ENCODE measurements at places on chromosomes 11 and 22. TPM values are rescaled to one million over a fixed set of nuclear protein-coding genes. Genes with fewer than 3 reads are reported as not detected.

DNA sequence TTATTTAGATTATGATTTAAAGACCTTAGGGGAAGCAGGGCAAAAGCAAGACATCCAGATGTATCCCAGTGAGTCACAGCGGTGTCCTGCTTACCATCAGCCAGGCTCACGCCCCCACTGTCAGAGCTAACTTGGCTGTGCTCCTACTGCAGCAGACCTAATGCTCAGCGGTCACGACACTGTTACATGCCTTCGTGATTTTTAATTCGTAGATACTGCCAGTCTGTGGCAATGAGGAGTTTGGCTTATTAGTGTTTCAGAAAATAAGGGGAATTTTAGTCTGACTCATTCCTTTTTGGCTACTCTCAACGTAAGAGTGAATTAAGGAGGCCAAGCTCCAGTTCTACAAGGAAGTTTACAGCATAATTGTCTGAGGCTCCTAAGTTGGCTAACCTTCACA is 22.7 kb downstream of the EFCAB6 start:
- peak; percentile 89 for DNase-seq
- no peaks in the 10 kb centered on the region for H3K36me3 ChIP-seq

DNA sequence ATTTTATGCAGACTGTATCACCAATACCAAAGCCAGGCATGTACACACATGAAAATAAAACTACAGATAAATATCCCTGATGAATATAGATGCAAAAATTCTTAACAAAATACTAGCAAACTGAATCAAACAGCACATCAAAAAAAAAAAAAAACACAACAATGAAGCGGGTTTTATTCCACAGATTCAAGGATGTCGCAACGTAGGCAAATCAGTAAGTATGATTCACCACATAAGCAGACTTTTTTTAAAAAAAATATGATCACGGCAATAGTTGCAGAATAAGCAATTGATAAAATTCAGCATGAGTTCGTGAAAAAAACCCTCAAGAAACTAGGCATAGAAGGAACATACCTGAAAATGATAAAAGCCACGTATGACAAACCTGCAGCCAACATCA is 21.3 kb downstream of the OR51F1 start:
- no peaks in the 10 kb centered on the region for H3K27me3 ChIP-seq
- no peak for DNase-seq
- no peaks in the 10 kb centered on the region for H3K4me1 ChIP-seq
- no peak overlapping the region for H3K4me3 ChIP-seq

DNA sequence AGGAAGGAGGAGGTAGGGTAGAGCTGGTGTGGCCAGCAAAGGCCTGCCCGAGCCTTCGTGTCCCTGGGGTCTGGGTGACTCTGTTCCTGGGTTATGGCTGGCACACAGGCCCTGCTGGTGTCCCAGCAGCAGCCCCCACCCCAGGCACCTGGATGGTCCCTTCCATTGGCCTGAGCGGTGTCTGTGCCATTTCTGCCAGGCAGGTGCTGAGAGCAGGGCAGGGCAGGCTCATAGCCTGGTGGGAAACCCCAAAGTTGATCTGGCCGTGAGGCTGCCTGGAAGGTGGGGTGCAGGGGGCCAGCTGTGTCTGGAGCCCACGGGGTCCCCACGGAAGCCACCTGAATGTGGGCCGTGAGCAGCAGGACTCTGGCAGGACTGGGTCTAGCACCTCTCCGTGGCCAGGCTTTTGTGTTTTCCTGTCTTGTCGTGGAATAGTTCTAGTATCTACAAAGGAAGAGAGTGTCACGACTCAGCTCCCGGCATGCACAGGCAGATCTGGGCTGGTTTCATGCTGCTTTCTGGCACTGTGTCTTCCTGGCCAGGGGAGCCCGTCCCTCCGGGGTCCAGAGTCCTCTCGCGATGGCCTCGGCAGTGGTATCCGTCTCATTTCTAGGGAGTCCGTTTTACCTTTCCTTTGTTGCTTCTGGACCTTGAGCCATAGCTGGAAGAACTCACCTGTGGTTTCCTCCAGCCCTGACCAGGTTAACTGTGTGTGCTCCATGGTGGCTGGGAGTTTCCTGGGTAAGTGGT is 83.7 kb downstream of the KCNQ1 start:
- H3K27me3 ChIP-seq, result peaks cover 32% of the 10 kb centered on the region
- H3K36me3 ChIP-seq, result no peaks in the 10 kb centered on the region
- no peak overlapping the region for H3K27ac ChIP-seq
- H3K4me1 ChIP-seq, result peaks cover 11% of the 10 kb centered on the region

DNA sequence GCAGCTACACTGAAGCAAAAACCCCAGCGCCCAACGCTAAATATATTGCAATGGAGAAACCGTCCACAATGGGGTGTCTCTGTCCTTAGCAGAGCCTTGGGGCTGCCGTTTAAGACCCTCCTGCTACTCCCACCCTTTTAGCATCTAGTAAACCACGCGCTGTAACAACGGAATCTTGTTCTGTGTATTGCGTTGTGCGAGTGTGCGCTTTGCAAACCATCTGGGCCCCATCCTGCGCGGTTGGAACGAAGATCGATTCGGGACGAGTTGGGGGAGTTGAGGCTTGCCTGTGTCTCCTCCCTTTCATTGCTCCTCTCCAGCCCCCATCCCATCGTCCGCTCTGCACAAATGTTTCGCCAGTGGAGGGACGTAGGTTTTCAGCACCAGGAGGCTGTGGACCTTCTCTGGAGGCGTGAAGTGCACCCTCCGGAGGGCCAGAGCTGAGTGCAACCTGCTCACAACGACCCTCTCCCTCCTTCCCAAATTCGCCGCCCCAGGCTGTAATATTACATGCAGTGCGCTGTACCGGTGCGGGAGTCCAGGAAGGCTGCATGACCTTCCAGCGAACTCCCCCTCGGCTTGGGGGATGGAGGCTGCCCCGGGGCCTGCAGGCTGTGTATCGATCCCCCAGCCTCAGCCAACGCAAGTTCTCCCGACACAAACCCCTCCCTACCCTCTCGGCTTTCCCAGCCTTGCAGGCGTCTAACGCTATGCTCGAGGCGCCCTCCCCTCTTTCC is 1.6 kb upstream of the KMT2A start:
- H3K4me3 ChIP-seq, result peak overlapping the region; percentile 91
- H3K27me3 ChIP-seq, result peaks cover 3% of the 10 kb centered on the region
- H3K27ac ChIP-seq, result peak overlapping the region; percentile 56
- peaks cover 31% of the 10 kb centered on the region for H3K4me1 ChIP-seq
- DNase-seq, result no peak

DNA sequence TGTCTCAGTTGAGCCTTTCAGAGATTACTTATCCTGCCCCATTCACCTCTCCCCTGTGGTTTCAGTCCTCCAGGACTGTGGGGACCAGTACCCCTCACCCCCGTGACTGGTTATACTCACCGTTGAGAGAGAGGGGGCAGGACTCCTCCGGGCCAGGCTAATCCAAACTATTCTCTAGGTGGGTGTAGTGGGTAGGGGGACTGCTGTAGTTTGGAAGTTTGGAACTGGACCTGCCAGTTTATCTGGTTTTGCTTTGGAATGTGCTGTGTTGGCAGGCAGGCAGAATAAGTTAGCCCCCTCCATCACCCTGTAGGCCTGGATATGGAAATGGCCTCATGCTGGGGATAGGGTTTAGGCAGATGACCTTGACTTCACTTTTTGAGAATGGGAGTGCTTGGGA is 13.5 kb downstream of the TEAD1 start:
- peak overlapping the region; percentile 27 for H3K4me3 ChIP-seq
- no peak for DNase-seq
- peaks cover 33% of the 10 kb centered on the region for H3K36me3 ChIP-seq
- peaks cover 100% of the 10 kb centered on the region for H3K4me1 ChIP-seq
- peak overlapping the region; percentile 78 for H3K27ac ChIP-seq

DNA sequence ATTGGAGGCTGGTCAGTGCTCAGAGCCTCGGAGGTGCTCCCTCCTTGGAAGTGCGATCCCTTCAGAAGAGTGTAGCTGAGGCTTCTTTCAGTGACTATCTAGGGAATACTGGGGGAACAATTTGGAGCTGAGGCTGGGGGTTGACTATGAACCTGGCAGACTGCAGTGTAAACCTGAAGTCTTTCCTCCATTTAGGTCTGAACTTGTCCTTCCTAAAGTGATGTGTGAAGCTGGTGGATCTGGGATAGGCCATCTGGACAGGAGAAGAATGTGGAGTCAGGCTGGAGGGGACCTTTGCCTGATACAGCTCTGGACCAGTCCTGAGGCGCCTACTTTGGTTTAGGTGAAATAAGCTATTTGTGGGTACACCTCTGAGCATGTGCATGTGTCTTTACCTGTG is 3.5 kb upstream of the INSC start:
- DNase-seq, result no peak
- H3K27ac ChIP-seq, result no peak overlapping the region
- H3K36me3 ChIP-seq, result no peaks in the 10 kb centered on the region
- peaks cover 30% of the 10 kb centered on the region for H3K4me1 ChIP-seq
- H3K27me3 ChIP-seq, result no peaks in the 10 kb centered on the region

- H3K27ac ChIP-seq, result no peak overlapping the region
- no peaks in the 10 kb centered on the region for H3K4me1 ChIP-seq
- H3K4me3 ChIP-seq, result no peak overlapping the region
- no peak for DNase-seq
- H3K36me3 ChIP-seq, result no peaks in the 10 kb centered on the region
- peaks cover 42% of the 10 kb centered on the region for H3K27me3 ChIP-seq
Measured at GRCh38 chr11:44928144-44928543, 22.5 kb downstream of the TP53I11 start.

DNA sequence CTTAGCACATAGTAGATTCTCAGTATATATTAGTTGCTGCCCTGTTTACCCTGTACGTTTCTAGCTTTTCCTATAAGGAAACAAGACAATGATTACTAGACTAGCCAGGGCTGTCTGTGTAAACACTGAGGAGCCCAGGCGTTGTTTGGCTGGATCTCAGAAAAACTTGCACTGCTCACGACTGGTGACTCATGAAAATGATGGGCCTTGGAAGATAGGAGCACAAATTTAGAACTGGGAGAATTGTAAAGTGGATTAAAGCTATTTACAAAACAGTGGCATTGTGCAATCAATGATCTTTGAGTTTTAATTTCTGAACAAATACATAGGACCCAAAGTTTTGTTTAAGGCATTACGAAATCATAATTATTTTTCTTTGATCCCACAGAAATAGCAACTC is 276.9 kb downstream of the FAM76B start:
- peak overlapping the region; percentile 46 for H3K27ac ChIP-seq
- DNase-seq, result peak; percentile 33
- H3K27me3 ChIP-seq, result no peaks in the 10 kb centered on the region

- no peak for DNase-seq
- no peak overlapping the region for H3K4me3 ChIP-seq
- H3K36me3 ChIP-seq, result peaks cover 32% of the 10 kb centered on the region
- peak overlapping the region; percentile 47 for H3K27ac ChIP-seq
- peaks cover 11% of the 10 kb centered on the region for H3K27me3 ChIP-seq
- H3K4me1 ChIP-seq, result peaks cover 62% of the 10 kb centered on the region
Measured at GRCh38 chr11:118635237-118635591, 27.8 kb downstream of the PHLDB1 start.

DNA sequence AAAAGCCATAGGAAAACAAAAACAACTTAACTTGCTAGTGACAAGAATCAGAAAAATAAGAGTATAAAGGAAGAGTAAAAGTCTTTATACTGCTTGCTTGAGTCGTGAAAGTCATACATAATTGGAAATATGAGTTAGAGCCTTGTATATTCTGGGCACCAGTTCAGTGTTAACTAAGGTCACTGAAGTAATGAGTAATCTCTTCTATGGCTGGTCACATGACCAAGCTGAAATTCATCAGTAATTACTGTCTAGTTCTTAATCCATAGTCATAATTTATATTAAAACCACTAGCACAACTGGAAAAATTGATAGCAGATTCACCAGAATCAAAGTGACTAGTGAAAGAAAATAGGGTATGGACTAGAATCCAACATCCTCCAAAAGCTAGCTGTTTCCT is 84.4 kb upstream of the SLC5A12 start:
- no peak overlapping the region for H3K4me3 ChIP-seq
- no peaks in the 10 kb centered on the region for H3K27me3 ChIP-seq
- no peaks in the 10 kb centered on the region for H3K36me3 ChIP-seq
- peak overlapping the region; percentile 10 for H3K27ac ChIP-seq
- H3K4me1 ChIP-seq, result peaks cover 25% of the 10 kb centered on the region

DNA sequence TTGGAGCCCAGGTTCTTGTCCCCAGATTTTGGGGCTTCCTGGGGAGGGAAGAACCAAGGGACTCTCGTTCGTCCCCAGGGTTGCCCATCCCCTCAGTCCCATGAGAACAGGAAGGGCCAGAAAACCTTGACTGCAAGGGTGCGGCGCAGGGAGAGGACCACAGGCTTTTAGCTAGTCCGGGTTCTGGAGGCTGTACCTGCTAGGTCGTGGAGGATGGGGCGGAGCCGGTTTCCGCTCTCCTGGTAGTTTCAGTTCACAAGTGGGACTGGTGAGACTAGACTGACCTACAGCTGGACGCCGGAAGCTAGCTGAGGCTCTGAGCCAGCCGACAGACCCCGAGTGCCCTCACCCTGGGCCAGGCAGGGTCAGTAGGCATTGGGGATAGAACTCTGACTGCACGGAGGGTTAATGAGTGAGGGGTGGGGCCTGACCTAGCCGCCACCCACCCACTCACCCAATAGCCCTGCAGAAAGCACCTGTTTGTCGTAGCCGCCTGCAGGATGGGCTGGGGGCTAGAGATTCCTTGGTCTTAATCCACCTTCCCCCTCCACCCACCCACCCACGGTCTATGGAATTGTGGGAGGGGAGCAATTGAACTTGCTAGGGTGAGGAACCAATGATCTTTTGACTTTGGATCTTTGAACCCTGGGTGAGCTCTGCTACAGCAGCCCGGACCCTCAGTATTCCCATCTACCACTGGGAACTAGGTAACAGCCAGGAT is 1.5 kb downstream of the MAFF start:
- H3K27me3 ChIP-seq, result peaks cover 15% of the 10 kb centered on the region
- H3K36me3 ChIP-seq, result peaks cover 5% of the 10 kb centered on the region
- no peak for DNase-seq
- H3K4me3 ChIP-seq, result peak overlapping the region; percentile 93
- H3K27ac ChIP-seq, result peak overlapping the region; percentile 92
- H3K4me1 ChIP-seq, result peaks cover 46% of the 10 kb centered on the region

DNA sequence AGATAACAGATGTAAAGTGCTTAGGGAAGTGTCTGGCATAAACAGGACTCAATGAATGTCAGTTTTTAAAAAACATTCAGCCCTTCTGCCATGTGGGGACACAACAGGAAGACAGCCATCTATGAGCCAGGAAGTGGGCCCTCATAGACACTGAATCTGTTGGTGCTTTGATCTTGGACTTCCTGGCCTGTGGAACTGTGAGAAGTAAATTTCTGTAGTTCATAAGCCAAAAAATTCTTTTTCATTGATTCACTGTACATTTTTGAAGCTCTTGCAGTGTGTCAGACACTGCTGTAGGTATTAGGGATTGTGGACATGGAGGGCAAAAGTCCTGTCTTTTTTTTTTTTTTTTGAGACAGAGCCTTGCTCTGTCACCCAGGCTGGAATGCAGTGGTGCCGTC is 188.6 kb downstream of the HIPK3 start:
- peak overlapping the region; percentile 96 for H3K27ac ChIP-seq
- peak; percentile 81 for DNase-seq
- H3K4me3 ChIP-seq, result peak overlapping the region; percentile 47

DNA sequence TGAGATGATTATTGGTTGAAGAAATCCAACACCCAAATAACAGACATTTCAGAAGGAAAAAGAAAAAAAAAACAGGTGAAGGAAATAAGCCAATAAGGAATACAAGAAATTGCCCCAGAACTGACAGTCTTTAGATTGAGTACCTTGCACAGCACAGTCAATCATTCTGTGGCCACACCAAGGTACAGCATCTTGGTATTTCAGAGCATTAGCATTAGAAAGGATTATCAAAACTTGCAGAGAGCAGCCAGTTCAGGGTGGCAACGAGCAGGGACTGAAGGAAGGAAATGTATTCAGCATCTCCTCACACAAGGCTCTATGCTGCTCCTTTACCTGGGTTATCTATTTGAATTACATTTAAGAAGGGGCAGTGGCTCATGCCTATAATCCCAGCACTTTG is 2.1 kb downstream of the ADA2 start:
- H3K4me1 ChIP-seq, result no peaks in the 10 kb centered on the region
- peaks cover 8% of the 10 kb centered on the region for H3K27me3 ChIP-seq
- no peak for DNase-seq
- H3K4me3 ChIP-seq, result no peak overlapping the region
- no peaks in the 10 kb centered on the region for H3K36me3 ChIP-seq

TNRC6B gene
- total RNA-seq, result 33.7 TPM

SYT8 gene
- total RNA-seq, result not detected

PTPRJ gene
- total RNA-seq, result 14.7 TPM

All from HFFc6 (cell line).